ENCODE measurements at places on chromosomes 2 and 18.

GRCh38 chr2:240450532-240451107, 15.2 kb downstream of the GPC1 start:
- no peak for DNase-seq

- peak; percentile 70 for DNase-seq
Observed at GRCh38 chr2:96763511-96764252, 3.0 kb downstream of the CNNM4 start.

- no peak for DNase-seq
Observed at GRCh38 chr18:3448838-3449511, 997 bp upstream of the TGIF1 start.

DNA sequence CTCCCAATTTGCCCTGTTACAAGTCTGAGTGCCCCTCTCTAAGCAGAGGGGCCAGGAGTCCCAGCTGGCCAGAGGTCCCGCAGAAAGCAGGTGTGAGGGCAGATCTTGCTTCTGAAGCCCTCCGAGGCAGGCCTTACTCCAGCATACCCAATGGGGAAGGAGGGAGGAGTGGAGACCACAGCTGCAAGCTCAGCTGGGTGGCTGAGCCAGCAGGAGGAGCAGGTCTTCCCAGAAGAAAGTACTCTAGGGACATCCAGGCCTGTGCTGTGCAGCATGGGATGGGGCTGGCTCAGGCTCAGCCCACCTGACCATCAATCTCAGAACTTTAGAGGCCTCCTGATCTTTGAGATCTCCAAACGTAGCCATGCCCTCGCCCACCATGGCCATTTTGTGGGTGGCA, 31.3 kb downstream of the PLB1 start:
- DNase-seq, result no peak

DNA sequence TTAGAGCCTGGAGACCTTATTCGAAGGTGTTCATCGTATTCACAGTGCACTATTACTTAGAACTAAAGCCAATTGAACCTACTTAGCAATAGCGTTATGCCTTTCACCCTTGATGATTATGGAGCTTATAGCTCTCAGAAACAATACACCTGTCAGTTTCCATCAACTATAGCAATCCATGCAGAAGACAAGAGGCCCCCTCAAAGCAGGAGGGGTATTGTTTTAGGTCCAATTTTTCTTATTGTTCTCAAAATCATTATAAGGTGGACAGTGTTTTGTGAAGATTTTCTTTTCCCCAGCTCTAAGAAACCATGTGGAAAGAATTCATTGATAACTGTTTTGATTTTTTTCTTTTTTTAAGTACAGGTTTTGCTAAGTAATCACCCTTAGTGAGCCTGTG, 135.5 kb downstream of the MEIS1 start:
- no peak for DNase-seq

- no peak for DNase-seq
Observed at GRCh38 chr2:196370381-196370780, 199.0 kb upstream of the STK17B start.

DNA sequence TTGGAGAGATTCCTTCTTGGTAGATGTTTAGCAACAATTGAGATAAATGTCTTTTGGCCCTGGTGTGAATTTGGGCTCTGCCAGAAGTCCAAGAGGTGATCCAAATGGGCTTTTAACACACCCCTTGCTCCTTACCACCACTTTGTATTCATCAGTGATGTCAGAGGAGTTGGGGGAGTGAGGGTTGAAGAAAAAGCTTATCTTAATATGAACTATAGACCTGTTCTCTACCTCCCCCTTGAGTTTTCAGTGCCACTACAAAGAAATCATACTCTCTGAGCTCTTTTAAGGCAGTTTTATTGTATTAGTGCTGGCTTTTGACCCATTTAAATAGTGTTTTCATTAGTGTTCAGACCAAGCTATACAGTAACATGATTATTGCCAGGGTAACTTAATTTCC, 229.1 kb downstream of the PHLPP1 start:
- no peak for DNase-seq
